ENCODE measurements at places on chromosomes 2 and 18. TPM values are rescaled to one million over a fixed set of nuclear protein-coding genes. Genes with fewer than 3 reads are reported as not detected.
A peak's percentile ranks its signal among the peaks of the same experiment; 100 is the strongest.

- no peak for DNase-seq
Observed at GRCh38 chr2:37375741-37376288, 31.4 kb downstream of the QPCT start.

GNAL gene
- 5.3 TPM for total RNA-seq

GRCh38 chr2:20050646-20051531 lies 539 bp downstream of the LAPTM4A start:
- peak; percentile 41 for DNase-seq

GRCh38 chr2:119702203-119702917 lies 23.4 kb downstream of the TMEM177 start:
- no peak for DNase-seq

KLHL14 gene
- not detected for total RNA-seq

- no peak for DNase-seq
Observed at GRCh38 chr2:203893840-203894239, 26.3 kb downstream of the CTLA4 start.

DNA sequence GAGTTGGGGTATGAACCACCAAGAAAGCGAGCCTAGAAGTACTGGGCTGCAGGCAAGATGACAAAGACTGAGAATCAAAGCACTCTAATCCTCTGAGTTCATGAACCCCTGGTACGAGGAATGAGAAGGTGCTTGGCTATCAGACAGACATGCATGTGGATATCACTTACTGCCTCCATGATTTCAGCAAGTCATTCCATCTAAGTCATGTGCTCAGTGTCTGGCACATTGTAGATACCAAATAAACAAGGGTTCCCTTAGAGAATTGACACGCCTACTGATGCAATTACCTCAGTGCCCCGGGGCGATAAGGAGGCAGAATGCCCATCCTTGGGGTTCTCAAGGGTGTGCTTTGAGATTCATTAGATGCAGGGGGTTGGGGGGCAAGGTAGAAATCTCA lies 125.6 kb upstream of the PKDCC start:
- DNase-seq, result peak; percentile 47

ACYP2 gene
- 8.0 TPM for total RNA-seq

DNA sequence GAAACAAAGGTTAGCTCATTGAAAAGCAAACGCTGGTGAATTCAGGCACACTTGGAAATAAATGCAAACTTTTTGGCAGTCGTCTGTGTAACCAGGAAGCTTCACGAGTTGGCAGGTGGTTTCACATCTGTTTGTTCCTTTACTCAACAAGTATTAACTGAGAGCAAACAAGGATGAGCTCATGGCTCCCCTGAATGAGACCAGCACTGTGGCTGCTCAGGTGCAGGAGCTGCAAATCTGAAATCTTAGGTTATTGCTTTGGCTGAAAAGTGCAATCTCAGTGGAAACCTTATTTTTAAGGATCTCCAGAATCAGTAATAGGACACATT lies 46.3 kb downstream of the SH3RF3 start:
- no peak for DNase-seq

- DNase-seq, result no peak
Observed at GRCh38 chr2:50782543-50782942, 249.4 kb downstream of the NRXN1 start.

DNA sequence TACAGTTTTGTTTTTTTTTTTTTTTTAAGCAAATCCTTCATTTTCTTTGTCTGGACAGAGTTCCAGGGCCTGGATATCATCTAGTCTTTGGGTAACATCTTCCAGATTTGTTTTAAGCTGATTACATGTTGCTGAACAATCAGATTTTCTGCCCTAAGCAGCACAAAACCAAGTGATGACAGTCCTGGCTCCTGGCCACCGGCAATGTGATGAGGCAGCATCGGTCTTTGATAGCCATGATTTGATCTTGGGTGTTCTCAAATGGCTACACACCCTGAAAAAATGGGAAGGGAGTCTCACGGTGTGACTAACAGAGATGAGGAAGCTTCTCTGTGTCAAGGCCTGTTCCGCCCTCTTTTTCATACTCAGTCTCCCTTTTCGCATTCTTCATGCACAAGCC lies 708.6 kb upstream of the ZEB2 start:
- DNase-seq, result peak; percentile 59

ITGB6 gene
- total RNA-seq, result 49.6 TPM

DSEL gene
- 23.9 TPM for total RNA-seq

ARHGEF33 gene
- total RNA-seq, result 0.73 TPM

All from stomach (tissue), 19 donors.